A549 treated with RU486 at 1 μM for 4 hours (cell line): ENCODE measurements at places on chromosomes 4 and X. TPM values are rescaled to one million over a fixed set of nuclear protein-coding genes. Genes with fewer than 3 reads are reported as not detected.

RASGEF1B gene
- 0.25 TPM in 1 of 5 replicates, not detected in the others for total RNA-seq

KLHL5 gene
- total RNA-seq = 45.3 to 63.6 TPM (median 52.2 TPM) in 5 replicates

BEX2 gene
- 7.5 to 12.9 TPM (median 10.3 TPM) in 5 replicates for total RNA-seq

LEF1 gene
- 0.10 TPM in 1 of 5 replicates, not detected in the others for total RNA-seq

UGT2B10 gene
- not detected in 5 replicates for total RNA-seq

DDIT4L gene
- total RNA-seq = 0.38 to 0.62 TPM (median 0.44 TPM) in 5 replicates
